ENCODE measurements at places on chromosomes 1 and 21.

- no peak for DNase-seq
Measured at GRCh38 chr1:44646261-44647110, 27.8 kb downstream of the TMEM53 start.

DNA sequence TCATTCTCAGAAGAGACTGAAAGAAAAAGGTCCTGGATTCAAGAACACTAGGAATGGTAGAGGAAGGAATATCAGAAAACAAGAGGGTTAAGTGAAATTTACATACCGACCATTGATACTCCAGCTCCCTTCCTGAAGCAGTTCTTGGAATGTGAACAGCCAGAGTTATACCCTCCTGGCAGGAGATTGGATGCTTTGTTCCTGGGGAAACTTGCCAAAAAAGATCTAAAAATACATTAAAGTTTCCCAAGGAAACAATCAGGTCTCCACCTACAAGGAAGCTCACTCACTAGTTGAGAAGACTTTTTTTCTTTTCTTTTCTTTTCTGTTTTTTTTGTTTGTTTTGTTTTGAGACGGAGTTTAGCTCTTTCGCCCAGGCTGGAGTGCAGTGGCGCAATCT is 91.1 kb downstream of the HLX start:
- no peak for DNase-seq

GRCh38 chr1:184163674-184164465 is 112.3 kb downstream of the TSEN15 start:
- no peak for DNase-seq

DNA sequence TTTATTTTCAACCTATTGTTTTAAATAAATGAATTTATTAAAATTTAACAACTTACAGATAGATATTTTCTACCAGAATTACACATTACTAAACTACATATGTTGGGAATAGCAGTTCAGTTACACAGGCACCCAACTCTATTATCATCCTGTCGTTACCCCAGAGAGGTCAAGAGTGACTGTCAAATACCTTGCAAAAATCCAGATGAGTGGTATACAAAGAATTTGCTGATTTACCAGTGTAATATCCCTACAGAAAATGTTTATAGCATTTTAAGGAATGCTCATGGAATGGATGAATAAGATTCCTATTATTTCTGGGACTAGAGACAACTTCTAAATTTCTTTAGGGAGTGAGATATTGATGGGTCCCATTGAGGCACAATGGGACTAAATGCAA is 300.7 kb upstream of the RGS18 start:
- DNase-seq = no peak

DNA sequence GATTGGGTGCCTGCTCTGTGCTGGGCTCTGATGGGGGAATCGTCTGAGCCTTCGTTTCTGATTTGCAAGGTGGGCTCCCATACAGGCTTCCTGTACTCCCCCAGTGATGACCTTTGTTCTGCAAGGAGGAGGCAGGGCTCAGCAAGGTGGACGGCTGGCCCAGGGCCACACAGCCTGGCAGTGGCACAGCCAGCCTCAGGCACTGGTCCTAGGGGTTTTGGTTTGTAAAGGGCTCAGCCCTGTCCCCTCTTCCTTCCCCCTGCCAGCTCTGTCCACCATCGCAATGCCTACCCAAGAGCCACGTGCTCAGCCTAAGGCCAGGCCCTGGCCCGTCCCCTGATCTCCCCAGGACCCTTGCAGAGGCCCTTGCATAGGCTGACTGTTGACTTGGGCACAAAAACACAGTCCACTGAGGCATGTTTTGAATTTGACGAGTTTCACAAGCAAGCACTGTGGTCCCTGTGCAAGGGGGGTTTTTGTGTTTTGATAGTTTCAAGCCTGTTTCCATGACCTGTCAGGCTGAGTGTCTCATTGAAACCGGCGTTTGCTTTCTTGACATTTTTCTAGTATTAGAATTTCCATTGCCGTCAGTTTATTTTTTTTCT is 39.5 kb upstream of the TNFRSF1B start:
- no peak for DNase-seq

DNA sequence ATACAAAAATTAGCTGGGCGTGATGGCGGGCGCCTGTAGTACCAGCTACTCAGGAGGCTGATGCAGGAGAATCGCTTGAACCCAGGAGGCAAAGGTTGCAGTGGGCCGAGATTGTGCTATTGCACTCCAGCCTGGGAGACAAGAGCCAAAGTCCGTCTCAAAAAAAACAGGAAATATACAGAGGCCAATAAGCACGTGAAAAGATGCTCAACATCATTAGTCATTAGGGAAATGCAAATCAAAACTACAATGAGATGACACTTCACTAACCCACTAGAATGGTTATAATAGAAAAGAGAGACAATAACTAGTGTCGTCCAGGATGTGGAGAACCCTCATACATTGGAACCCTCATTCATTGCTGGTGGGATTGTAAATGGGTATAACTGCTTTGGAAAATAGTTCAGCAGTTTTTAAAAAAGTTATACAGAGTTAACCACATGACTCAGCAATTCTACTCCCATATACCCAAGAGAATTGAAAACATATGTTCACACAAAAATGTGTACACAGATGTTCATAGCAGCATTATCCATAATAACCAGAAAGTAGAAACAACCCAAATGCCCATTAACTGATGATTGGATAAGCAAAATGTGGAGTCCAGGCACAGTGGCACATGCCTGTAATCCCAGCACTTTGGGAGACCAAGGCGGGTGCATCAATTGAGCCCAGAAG is 6.4 kb upstream of the E2F2 start:
- no peak for DNase-seq

DNA sequence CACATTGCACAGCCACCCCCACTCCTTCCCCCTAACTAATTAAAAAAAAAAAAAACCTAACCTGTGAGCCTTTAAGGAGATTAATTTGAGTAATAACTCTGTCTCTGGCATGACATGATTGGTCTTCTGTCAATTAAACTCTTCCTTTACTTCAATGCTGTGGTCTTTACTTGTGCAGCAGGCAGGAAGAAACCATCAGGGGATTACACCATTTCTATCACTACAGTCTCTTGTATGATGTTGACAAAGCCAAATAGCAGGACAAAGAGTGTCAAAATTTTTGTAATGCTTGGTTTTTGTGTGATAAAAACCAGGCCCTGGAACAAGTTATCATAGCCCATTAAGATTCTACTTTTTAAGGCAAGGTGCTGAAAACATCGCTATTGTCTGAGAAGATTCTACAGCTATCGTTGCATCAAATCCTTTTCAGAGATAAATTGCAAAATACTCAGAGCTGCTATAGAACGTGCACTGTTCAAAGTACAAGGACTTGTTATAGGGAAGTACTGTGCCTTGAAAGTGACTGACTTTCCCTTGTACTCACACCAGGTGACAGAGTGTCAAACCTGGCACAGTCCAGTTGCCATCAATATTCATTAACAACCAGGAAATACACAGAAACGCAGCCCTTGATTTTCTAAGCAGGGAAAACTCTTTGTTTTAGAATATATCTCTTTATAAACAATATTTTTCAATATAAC is 37.7 kb downstream of the LHX9 start:
- no peak for DNase-seq

- DNase-seq = no peak
Measured at GRCh38 chr1:23793861-23794731, 3.2 kb downstream of the LYPLA2 start.

DNA sequence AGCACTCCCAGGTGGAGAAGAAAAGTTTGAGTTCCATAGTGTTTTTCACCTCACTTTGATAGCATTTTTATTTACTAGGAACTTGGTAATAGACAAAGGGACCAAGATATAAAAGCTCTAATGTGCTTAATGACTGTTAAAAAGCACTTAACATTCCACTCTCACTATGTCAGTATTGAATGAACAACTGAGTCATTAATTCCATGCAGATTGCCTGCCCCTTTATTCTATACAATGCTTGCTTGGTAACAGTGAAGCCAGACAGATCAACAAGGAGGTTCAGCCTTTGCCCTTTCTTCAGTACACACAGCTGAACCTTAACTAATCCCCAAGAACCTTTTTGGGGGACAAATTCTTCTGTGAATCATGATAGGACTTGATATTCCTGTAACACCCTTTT is 425.5 kb downstream of the NUF2 start:
- no peak for DNase-seq

DNA sequence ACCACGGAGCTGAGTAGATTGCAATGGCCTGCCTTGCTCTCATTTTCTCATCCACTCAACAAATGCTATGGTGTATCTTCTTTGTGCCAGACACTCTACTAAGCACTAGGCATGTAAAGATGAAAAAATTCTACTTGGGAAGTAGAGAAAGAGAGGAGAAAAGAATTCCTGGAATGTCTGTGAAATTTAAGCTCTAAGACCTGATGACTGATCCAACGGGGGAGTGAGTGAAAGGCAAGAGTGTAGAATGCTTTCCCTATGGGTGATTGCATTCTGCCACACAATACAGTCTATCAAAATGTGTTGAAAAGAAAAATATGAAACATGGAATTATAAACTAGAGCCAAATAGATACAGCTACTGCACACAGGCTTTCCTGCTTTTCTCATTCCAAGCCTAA is 82.3 kb downstream of the CYYR1 start:
- DNase-seq = no peak

DNA sequence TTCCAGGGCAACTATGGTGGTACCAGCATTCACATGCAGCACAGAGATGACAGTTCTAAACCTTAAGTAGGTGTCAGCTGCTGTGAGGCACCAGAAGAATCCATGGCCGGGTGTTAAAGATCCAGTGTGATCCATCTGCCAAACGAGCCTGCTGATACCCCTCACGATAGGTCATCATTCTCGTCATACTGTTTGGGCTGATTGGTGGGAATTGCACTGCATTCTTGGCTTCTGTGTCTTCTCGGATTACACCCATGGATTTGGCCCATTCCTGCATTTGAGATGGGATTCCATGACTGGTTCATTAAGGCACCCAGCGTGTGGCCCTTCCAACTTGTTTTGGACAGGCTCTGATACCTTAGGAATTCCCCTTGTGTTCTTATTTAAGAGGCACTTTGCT is 55.2 kb downstream of the ST6GALNAC3 start:
- DNase-seq = no peak

- DNase-seq = no peak
Measured at GRCh38 chr21:35390013-35390776, 341.1 kb upstream of the RUNX1 start.

DNA sequence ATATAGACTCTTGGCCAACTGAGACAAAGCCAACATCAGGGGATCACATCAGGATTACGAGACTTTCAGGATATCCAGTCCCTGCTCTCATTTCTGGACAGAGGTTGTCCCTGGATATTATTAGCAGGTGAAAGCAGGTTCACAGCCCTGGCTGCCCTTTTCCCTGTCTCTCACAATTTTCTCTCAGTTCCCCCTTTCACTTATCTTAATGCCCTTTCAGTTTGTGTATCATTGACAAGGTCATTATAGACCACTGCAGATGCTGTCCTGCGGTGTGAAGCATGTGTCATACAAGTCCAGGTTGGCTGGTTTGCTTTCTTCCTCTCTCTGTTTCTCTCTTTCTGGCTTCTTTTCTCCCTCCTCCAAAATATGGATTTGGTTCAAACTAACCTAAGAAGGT is 2.1 kb upstream of the KLHDC9 start:
- no peak for DNase-seq

DNA sequence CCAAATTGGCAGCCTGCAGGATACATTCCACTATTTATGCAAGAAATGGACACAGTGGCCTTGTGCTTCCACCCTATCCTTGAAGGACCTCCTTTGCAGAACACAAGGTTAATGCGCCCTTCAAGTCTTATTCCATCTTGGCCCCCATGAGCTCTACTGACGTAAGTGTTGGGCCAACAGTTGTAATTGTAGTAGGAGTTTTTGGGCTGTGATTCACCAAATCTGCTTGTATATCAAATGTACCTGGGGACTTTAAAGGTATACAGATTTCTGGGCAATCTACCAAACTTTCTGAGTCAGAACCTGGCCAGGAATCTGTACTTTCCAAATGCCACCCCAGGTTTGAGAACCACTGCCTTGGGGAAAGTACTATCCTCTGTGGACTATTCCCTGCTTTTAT is 100.9 kb upstream of the MARK1 start:
- no peak for DNase-seq

DNA sequence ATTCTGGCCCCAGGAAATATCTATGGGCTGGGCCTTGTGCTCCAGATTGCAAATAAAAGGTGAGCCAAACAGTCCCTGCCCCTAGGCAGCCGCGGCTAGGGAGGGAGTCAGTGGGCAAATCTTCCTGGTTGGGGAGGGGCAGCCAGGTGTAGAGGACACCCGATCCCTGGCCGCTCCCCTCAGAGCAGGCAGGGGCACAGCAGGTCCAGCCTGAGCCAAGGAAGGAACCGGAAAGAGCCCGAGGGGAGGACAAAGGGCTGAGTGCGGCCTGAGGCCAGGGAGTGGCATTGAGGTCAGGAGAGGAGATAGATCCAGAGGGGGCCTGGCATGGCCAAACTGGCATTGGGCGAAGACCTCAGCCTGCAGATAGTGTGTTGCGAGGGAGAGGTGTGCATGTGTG is 36.6 kb upstream of the ARF1 start:
- DNase-seq = peak; percentile 13

DNA sequence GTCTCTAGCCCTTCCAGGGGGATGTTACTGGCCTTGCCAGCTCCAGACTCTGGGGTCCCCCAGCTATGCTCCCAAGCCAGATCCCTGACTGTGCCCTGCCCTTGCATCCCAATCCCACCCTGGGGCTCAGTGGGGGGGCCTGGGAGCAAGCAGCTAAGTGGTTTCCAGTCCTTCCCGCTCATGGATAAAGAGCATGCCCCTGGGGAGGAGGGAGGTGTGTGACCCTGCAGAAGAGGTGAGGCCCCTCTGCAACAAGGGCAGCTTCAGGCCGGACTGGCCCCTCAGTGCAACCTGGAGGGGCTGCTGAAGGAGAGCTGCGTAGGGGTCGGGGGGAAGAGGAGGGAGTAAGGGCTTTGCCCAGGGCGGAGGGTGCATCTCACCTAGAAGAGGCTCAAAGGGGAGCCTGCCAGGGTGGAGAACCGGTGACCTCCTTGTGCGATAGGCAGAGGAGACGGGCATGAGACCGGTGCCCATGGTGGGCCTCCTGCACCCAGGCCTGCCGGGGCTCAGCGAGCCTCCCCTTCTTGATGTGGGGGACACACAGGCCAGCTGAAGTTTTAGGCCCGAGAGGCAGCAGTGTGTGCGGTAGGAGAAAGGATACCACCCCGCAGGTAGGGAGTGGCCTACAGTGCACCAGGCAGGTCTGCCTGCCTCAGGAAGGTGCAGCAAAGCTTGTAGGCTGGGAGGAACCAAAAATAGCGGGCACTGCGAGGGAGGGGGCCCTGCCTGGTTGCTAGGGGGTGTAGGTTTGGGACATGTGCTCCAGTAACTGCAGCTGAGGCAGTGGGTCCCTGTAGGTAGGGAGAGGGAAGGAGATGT is 3.1 kb downstream of the OBSCN start:
- DNase-seq = peak; percentile 53

GRCh38 chr1:24928689-24929397 is 1.2 kb downstream of the RUNX3 start:
- peak; percentile 86 for DNase-seq

DNA sequence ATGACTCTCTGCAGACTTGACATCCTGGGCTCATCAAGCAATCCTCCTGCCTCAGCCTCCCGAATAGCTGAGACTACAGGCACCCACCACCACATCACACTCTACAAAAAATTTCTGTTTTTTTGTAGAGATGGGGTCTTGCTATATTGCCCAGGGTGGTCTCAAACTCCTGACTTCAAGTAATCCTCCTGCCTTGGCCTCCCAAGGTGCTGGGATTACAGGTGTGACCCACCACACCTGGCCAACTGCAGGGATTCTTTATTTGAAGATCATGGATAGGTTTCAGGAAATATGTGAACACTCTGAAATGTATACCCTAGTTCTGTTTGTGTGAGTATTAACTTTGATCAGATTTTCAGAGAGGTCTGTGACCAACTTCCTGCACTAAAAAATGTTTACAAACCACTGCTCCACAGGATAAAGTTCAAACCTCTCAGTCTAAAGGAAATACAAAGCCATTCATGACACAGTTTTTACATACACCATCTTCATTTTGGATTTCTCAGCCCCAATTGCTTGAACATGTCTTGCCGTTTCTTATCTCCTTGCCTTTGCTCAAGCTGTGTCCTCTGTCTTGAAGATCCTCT is 252.3 kb upstream of the FGGY start:
- DNase-seq = no peak
